NCI-H526 treated with DMSO at 0.1 percent for 48 hours (cell line): ENCODE measurements at places on chromosomes 16 and 17.

GRCh38 chr17:76943781-76944213 lies 75.6 kb downstream of the MGAT5B start:
- DNase-seq = no peak

GRCh38 chr17:34307110-34307509 lies 12.1 kb upstream of the CCL8 start:
- DNase-seq = no peak

DNA sequence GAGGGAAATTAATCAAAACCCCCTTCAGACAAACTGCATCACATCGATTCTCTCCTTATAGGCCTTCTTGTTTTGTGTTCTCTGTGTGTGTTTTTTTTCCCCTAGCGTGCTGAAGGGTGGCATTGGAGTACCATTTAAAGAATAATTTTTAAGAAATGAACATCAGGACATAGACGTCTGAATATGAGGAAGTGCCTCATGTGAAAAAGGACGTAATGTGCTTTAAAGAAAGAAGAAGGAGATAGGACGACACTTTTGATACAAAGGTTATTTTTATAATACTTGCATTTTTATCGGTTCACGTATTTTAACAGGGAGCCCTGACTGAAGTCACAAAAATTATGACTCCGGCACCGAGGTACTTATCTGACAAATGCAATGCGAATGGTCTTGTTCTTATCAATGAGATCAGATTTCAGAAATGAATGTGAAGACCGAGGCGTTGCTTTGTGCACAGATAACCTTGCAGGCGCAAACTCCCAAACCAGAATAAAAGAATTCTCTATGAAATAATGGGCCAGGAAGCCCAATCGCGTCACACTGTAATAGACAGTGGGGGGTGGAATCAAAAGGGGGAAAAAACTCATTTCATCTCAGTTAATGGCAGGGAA lies 606.3 kb downstream of the MAF start:
- no peak for DNase-seq

DNA sequence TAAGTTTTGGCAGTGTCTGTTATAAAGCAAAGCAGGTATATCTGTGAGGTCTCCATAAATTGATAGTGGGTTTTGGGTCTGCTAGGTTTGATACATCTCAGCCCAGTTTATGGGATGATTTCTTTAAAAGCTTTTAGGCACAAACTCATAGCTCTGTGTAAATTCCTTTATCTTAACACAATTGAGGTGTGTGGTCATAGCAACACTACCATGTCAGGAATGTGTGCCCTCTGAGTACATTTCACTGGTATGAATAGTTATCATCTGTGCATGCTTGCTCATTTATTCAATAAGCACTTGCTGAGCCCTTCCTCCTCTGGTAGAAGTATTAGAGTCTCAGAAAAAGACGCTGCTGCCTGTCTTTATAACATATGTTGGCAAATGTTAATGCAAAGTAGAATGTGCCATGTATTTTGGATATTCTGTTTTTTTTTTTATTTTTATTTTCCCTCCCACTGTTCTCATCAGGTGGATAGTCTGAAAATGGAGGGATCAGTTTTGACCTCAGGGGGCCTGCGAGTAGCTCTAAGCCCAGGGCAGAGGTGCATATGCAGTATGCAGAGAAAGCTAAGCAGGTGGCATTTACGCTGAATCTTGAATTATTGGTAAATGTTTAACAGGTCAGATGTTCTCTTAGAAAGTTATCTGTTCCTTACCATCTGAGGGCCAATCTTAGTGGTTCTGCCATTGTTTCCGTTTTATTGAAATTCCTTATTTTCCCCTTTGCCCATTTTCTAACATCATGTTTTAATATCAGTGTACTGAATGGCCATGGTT lies 90.7 kb downstream of the WNT3 start:
- DNase-seq = no peak

DNA sequence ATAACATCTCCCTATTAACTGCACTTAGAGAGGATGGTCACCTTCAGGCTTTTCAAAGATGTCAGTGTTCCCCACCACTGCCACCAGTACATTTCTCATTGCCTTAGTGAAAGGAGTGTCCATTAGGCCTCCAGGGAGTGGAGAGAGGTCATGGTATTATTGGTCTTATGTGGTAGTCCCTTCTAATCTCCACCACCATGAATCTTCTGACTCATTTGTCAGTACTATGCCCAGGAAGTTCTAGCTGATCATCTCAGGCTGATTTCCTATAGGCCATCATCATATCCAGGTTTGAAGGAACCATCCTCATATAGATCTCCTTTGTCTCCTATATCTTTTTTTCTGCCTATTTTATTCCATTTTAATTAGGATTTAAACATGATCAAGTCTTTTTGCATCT lies 221.5 kb downstream of the CYB561 start:
- DNase-seq = no peak

GRCh38 chr16:54285414-54286089 lies 1.0 kb downstream of the IRX3 start:
- no peak for DNase-seq

- DNase-seq = no peak
These were observed 127.8 kb upstream of the KCNJ16 start for GRCh38 chr17:69947027-69947759.

- DNase-seq = no peak
These were observed 33.5 kb downstream of the MGAT5B start for GRCh38 chr17:76901542-76902197.

DNA sequence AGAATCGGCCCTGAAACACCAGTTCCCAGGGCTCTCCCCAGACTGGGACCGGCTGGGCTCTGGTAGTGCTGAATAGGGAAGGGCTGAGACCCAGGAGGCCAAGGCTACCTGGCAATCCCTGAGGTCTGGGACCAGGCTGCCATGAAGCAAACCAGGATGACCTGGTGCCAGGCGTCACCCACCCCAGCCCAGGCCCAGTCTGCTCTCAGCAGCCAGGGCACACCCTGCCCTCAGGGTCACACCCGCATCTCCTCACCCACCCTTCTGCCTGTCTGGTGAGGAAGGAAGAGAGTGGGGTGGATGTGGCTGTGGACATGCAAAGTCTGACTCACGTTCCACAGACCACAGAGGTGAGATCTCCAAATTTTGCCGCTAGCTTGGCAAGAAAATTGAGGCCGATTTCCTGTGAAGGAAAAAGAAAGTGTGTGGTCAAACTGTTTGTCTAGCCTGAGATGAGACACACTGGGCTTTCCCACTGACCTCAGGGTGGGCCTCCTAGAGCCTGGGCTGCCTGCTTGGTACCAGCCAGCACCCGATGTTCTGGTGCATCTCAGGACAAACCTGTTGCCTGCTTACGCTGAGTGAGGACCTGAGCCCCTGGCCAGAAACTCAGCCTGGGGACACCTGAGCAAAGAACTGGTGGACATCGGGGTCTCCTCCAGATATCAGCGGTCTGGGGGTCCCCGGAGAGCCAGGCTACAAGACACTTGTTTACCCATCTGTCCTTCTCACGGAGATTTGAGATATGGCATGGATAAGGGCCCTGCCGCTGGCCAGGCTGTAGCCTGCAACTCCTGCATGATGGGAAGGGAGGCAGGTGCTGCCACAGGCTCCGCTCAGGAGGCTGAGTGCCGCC lies 6.3 kb upstream of the RAB37 start:
- no peak for DNase-seq

- no peak for DNase-seq
These were observed 397 bp downstream of the RIPOR1 start for GRCh38 chr16:67528870-67529581.

GRCh38 chr17:76654408-76654807 lies 10.9 kb upstream of the ST6GALNAC1 start:
- DNase-seq = no peak

GRCh38 chr17:53475002-53475401 lies 347.7 kb upstream of the KIF2B start:
- no peak for DNase-seq

GRCh38 chr16:89744813-89745212 lies 23.5 kb downstream of the ZNF276 start:
- no peak for DNase-seq

GRCh38 chr16:56450986-56451752 lies at the start of the genes NUDT21 and OGFOD1:
NUDT21 (minus strand) TSS chr16:56451332; CDS start chr16:56451202, 130 bp downstream.
OGFOD1 (plus strand) TSS chr16:56451554; CDS start chr16:56451613, 59 bp downstream.
- DNase-seq = peak; percentile 92

DNA sequence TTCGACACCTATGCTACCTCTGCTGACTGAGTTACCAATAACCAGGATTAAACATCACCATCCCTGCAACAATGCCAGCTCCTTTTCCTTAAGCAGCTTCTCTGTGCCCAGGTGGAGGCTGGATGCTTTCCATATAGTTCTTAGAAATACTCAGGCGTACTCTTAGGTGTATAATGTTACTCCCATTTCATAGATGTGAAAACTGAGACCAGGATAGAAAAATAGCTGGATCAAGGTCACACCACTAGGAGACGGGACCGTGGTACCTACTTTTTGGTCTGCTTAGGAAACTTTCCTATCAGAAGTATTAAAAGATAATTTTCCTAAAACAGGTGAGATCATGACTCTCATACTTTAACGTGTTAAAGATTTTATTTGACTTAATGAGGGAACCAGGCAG lies 141.7 kb upstream of the RPL38 start:
- DNase-seq = no peak

GRCh38 chr16:4859190-4859899 lies 12.1 kb downstream of the UBN1 start:
- no peak for DNase-seq

- peak; percentile 54 for DNase-seq
These were observed 285.0 kb upstream of the ERCC4 start for GRCh38 chr16:13634959-13635358.

DNA sequence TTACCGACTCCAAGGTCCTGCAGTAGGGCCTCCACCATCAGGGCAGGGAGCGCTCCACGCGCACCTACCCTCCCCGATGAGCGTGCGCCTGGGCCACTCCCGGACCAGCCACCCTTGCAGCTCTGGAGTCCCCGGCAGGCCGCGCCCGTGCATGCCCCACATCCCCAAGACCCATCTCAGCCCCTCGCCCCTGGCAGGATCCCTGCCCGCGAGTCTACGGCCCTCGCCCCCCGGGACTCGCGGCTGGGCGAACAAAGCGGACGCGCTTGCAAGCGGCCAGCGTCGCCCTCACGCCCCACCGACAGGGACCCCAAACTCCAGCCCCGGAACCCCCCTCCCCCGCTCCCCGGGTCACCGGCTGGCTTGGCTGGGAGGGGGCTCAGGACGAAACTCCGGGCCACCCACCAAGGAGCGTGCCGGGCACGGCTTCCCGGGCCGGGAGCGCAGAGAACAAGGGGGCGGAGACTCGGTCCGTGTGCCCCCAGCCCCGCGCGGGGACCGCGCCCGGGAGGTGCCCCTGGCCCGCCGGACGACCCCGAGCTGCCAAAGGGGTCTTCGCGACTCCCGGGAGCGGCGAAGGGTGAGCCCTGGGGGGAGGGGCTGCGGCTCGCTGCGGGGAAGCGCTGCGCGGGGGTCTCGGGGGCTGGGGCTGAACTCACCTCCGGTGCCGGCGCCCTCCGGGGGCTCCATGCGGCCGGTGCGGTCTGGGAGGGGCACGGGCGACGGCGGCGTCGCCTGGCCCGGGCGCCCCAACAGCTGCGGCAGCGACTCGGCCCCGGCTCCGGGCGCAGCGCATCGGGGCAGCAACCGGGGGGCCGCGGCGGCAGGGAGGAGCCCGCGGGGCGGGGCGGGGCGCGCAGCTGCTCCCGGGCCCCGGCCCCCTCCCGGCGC lies at the start of gene DBNDD1:
Gene DBNDD1, minus strand, starts transcription at position 805 of the 891 bp plus-strand sequence. Its CDS starts 115 bp downstream, at position 690.
- no peak for DNase-seq

DNA sequence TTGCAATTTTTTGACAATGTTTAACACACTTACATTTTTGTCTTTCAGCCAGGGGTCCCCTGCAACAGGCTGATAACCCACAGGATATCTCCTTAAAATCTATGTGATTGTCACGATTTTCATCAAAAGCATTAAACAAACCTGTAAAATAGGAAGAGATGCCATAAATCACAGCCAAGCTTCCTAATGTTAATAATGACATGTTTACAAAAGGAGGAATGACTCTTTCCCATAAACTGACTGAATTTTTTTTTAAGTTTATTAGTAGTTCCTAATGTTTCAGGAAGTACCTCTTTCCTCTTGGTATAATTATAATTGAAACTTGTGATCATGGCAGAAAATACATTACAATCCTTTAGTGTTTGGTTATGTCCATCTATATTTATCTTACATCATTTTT lies 119.6 kb downstream of the CA4 start:
- DNase-seq = no peak

DNA sequence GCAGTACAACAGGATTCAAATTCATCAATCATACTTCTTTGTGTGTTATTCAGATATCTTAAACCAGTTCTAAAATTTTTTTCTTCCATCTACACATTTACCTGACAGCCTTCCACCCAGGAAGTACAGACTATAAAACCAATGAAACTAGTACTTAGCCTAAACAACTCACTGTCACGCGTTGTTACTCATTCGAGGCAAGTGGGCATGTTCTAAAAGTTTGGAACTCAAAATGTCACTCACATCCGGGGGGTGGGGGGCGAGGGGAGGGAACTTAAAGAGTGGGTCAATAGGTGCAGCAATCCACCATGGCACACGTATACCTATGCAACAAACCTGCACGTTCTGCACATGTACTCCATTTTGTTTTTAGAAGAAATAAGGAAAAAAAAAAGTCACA lies 90.4 kb upstream of the PLEKHM1 start:
- DNase-seq = no peak

- DNase-seq = no peak
These were observed 3.9 kb upstream of the ALDH3A2 start for GRCh38 chr17:19644493-19645210.

GRCh38 chr16:23889189-23889588 lies 53.4 kb downstream of the PRKCB start:
- no peak for DNase-seq

- DNase-seq = no peak
These were observed 8.6 kb upstream of the KDM6B start for GRCh38 chr17:7825206-7825990.

GRCh38 chr16:5635331-5635730 lies 537.7 kb upstream of the EEF2KMT start:
- DNase-seq = no peak

DNA sequence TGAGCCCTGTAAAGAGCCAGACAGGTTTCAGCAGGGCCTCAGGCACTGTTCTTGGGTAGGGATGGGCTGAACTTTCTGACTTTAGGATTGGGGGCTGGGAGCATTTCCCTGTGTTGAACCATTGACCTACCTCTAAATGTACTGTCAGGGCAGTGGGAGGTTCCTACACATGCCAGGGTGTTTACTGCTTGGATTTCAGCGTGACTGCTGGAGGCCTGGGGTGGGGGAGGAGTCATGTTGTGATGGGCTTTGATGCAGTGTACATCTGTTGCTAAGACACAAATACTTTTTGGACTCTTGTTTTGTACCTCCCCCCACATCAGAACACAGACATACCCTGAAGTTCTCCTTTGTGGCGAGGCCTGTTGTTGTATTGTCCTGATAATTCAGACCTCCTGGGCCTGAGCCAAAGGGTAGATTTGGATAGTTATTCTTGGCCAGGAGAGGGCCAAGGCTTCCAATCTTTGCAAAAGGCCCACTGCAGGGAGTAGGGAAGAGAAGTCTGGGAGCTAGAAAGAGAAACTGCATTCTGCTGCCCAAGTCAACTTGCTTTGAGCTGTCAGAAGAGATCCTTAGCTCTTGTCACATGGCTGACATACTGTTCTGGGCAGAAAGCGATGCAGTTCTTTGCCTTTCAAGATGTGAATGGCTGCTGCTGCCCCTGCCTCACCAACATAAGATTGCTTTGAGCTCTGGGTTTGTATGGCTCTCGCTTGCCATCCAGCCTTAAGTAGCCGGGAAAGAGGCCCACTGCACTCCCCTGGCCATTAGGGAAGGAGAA lies 3.7 kb downstream of the NFE2L1 start:
- DNase-seq = no peak

GRCh38 chr17:65644545-65644944 lies 83.1 kb upstream of the AXIN2 start:
- no peak for DNase-seq

GRCh38 chr17:7882068-7882467 lies 6.5 kb upstream of the CHD3 start:
- DNase-seq = peak; percentile 84
